ENCODE measurements at places on chromosomes 12 and 14.

DNA sequence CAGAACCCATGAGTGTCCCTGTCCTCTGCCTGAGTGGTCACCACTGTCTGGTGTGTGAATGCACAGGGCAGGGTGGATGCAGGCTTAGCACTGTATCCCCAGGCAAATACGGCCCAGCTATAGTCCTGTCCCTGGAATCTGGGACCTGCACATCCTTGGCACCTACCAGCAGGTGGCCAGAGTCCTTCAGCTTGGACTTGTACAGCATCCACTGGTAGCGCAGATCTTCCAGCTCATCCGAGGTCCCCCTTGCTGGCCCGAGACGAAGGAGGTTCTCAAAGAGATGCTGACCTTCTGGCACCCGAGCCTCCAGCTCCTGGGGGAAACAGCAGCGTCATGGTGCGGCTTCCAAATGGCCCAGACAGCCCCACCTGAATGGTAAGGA is 83.4 kb downstream of the SYNE3 start:
- no peak for DNase-seq

DNA sequence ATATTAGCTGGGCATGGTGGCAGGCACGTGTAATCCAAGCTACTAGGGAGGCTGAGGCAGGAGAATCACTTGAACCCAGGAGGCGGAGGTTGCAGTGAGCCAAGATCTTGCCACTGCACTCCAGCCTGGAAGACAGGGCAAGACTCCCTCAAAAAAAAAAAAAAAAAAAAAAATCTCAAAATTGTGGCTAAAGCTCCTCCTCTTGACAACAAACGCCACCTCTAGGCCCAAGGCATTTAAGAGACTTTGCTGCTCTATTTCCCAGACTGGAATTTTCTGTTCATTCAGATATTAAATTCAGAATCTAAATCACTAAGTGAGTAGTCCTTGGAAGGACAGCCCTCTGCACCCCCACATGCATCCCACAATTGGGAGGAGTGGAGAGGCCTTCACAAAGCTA is 1.4 kb downstream of the ZFYVE1 start:
- no peak for DNase-seq

GRCh38 chr12:104094284-104094683 is 30.0 kb downstream of the HCFC2 start:
- DNase-seq = no peak

DNA sequence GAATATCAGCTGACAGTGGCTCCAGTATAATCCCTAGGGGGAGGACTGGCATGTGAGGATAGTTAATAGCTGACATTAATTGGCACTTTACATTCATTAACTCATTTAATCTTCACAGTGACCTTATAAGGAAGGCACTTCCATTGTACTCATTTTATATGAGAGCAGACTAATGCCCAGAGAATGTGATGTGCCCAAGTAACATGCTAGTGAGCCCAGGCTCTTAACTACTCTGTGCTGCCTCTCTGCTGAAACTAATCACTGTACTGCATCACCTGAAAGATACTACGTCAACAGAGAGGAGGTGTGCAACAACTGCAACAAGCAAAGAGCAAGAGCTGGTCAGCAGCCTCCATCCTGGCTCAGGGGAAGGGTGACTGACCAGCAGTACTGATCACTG is 40.1 kb downstream of the GALNT4 start:
- peak; percentile 43 for DNase-seq

DNA sequence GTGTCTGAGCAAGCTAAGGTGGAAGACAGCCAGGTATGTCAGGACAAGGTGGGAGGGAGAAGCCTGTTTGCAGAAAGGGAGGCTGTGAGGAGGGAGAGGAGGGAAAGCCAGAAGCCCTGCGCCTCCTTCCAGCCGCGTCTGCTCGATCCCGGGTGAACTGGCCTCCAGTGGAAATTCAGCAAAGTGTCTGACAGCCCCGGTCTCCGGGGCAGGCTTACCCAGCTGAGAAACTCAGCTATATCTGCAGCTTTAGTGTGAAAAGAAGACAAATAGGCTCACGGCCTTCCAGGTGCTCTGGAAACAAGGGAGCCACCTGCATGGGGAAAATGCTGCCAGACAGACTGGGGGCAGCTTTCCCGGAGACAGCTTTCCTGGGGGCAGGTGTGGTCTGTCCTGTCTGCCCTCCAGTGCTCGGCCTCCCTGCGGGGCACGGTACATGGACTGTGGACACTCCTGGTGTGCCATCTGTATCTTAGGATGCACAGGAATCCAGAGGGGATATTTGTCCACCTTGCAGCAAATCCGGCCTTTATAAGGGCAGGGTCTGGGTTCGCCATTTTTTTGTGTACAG is 6.3 kb downstream of the RFLNA start:
- DNase-seq = no peak

GRCh38 chr14:99158150-99158549 is 113.8 kb downstream of the BCL11B start:
- DNase-seq = no peak

DNA sequence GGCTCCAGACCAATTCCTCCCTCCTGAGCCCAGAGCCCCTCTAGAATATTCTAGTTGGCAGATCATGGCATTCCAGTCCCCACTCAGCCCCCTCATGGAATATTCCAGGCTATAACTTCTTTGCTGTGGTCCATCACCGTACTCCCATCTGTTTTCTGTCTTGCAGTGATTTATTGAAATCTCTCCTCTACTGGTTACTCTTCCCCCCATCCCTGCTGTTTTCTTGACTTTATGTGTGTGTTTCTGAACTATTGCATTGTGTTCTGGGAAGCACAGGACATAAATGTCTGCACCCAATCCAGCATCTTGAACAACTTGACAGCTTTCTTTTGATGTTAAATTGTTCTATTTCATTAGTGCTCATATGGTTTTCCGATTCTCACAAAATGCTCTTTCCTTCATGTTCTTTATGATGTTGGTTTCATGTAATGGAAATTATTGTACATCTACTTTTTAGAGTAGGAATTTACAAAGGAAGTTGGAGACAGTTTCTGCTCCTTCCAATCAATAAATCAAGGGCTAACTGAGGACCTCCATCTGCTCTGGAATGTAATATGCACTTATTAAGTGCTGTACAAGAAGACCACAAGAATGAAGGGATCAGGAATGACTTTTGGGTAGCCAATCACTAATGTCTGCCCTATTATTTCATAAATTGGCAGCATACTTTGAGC is 26.3 kb downstream of the PDE6H start:
- no peak for DNase-seq

GRCh38 chr14:21108791-21109190 is 7.9 kb downstream of the TMEM253 start:
- no peak for DNase-seq

- no peak for DNase-seq
Measured at GRCh38 chr12:78324234-78324633, 493.5 kb downstream of the NAV3 start.

GRCh38 chr12:32450768-32451167 is 51.4 kb downstream of the FGD4 start:
- DNase-seq = no peak

DNA sequence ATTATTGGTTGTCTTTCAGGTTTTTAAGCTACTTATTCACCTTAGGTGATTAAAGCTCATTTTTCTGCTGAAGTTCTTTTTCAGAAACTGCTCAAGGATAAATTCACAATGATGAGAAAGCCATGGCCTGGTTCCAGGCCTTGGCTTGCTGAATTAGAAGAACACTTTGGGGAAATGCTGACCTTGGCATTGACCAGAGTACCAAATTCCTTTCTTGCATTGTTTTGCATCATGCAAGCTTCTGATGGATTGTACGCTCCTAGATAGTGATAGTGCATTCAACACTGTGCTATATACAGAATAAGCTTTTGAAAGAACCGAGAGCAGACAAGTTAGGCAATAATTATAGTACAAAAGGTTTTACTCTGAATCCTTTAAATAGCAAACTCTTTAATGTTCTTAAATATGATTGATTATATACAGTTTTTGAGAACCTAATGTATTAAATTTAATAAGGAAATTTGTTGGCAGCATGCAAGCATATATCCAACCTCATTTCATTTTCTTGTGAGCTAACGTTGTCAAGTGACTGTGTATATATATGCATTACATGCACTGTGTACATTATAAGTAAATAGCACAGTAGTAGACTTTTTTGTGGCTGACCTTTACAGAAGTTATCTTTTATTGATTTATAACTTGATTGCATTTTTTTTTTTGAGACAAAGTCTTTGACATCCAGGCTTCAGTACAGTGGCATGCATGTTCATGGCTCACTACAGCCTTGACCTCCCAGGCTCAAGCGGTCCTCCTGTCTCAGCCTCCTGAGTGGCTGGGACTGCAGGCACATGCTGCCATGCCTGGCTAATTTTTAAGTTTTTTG is 99.2 kb downstream of the DIP2B start:
- DNase-seq = no peak

GRCh38 chr14:58571769-58572472 is 65.8 kb upstream of the DACT1 start:
- no peak for DNase-seq
